ENCODE measurements at places on chromosomes 2 and 18.

- DNase-seq: no peak
These were observed 20.3 kb downstream of the CFAP210 start for GRCh38 chr2:169673921-169674320.

DNA sequence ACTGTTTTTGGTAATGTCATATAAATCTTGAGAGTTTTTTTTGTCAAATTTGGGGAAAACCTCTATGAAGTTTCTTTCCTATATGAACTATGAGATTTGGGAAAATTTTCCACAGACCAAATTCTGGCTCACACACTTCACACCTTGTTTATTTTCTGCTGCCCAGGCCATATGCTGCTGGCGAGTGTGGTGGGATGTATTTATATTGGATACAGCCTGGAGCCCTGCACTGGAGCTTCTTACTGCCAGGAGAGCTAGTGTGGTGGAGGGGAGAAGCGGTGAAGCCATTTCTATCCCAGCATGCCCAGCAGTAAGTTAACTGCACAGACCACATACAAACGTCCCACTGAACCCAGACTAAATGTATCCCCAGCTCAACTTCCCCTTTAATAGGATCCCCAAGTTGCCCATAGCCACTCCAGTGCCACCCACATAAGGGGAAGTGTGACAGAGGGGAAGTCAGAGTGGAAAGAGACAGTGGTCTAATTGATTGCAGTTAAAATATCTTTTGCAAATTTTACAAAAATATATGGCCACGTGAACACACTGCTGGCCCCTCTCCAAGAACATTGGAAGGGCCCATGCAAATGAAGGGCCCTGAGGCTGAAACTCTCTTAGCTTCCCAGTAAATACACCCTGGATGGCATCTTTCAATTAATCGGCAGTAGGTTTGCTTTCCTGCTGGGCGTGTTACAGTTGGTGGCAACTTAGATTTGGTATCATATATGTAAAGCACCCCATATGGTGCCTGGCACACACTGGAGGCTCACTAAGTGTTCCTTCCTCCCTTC is 146.6 kb upstream of the ITGA6 start:
- no peak for DNase-seq

DNA sequence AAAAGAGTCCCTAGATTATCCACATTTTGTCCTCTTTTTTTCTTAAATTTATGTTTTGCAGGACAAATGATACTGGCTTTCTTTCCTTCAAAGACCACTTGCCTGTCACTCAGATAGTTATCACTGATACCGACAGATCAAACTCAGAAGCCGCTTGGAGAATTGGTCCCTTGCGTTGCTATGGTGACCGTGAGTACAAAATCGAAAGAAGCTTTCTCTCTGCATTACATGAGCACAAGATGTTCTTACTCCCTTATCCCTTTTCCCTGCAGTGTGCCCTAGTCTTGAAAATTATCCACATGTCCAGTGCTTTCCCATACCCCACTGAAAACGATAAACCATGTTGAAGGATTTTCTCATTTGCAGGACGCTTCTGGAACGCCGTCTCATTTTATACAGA is 738.5 kb downstream of the CNTNAP5 start:
- DNase-seq: no peak

DNA sequence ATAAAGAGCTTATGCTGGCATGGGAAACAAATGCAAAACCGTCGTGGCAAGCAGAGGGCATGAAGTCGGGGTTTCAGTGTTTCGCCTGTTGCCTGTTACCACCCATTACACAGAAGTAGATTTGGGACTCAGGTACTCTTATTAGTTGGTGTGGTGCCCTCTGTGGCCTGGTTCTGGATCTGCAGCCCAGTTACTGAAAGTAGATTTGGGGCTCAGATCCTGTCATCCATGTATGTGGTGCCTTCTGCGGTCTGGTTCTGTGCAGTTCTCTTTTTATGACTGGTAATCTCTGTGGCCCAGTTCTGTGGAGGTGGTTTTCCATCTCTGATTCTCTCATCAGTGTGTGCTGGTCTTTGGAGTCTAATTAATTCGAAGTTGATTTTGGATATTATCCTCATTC is 45.2 kb downstream of the ADNP2 start:
- no peak for DNase-seq

DNA sequence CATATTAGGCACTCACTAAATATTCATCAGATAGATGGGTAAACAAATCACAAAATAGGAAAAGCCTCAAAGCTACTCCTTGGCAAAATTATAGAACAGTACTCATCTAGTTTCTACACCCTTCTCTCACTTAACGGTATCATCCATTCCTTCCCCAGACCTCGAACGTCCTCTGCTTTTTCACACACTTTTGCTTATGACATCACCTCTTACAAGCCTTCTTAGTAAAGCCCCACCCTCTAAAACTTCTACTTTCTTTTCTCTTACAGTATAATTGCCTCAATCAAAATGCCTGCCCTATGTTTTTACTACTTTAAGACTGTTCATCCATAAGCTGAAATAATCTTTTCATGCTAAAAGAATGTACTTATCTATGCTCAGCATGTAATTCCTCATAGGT is 8.1 kb downstream of the CHN1 start:
- DNase-seq: no peak

GRCh38 chr2:88234760-88235159 is 64.6 kb downstream of the THNSL2 start:
- DNase-seq: no peak

DNA sequence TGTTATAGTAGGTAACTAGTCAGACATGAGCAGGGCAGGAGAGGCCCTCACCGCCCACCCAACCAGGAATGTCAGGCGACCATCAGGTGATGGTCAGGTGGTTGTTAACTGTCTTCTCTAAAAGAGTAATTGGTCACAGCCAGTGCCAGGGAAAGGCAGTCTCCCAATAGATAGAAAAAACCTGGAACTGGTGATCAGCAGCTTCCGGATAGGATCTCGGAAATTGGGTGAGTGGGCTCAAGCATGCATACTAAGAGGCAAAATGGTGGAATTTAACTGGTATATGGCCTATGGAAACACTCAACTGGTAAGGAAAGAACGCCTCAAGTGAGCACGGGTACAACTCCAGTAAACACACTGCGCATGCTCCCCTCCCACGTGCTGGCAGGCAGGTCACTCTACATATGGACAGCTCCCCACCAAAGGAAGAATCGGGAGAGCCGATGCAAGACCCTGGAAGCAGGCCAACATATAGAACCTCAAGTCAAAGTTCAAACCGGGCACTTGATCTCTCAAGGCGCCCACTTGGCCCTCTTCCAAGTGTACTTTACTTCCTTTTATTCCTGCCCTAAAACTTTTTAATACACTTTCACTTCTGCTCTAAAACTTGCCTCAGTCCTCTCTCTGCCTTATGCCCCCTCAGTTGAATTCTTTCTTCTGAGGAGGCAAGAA is 43.5 kb upstream of the TMEM131 start:
- no peak for DNase-seq

GRCh38 chr18:58671632-58672564 is 633 bp downstream of the MALT1 start:
- DNase-seq: no peak

DNA sequence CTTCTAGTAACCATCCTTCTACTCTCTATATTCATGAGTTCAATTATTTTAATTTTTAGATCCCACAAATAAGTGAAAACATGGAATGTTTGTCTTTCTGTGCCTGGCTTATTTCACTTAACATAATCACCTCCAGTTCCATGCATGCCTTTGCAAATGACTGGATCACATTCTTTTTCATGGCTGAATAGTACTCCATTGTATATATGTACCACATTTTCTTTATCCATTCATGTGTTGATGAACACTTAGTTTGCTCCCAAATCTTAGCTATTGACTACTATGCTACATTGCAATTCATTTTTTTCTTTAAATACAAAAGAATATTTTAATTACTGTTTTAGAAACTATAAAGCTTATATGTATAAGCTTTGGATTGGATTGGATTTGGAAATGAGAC is 240.4 kb upstream of the LYPD1 start:
- no peak for DNase-seq

DNA sequence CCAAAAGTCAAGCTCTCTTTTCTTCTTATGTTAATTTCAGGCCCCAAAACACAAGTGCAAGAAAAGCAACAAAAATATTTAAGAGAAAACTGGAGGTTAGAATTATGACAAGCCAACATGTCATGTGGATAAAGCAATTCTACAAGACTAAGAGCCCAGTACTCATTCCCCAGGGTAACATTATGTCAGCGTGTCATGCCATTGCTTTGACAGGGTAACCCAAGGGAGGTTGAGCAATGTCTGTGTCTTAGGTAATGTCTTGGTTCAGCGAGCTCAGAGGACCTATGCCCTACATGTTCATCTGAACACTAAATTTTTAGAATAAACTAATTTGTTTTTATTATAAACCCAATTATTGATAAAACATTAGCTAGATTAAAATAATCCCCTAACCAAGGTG is 173.2 kb upstream of the ZNF804A start:
- DNase-seq: no peak

- no peak for DNase-seq
These were observed 35.6 kb downstream of the SLC25A12 start for GRCh38 chr2:171858397-171858958.

DNA sequence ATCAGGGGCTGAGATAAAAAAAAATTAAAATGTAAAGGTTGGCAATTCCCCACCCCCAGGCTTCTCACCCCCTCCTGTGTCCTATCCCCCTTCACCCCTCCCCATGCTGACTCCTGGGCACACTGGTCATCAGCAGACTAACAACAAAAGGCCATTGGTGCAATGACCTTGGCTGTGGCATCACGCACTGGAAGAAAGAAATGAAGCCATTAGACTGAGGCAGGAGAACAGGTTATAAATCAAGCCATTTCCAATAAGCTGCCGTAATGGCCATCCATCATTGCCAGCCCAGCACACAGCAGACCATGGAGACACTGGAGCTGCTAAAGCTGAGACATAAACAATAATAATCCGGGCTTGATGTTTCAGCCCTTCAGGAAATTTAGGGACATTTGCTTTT is 342.4 kb upstream of the ETAA1 start:
- DNase-seq: no peak

DNA sequence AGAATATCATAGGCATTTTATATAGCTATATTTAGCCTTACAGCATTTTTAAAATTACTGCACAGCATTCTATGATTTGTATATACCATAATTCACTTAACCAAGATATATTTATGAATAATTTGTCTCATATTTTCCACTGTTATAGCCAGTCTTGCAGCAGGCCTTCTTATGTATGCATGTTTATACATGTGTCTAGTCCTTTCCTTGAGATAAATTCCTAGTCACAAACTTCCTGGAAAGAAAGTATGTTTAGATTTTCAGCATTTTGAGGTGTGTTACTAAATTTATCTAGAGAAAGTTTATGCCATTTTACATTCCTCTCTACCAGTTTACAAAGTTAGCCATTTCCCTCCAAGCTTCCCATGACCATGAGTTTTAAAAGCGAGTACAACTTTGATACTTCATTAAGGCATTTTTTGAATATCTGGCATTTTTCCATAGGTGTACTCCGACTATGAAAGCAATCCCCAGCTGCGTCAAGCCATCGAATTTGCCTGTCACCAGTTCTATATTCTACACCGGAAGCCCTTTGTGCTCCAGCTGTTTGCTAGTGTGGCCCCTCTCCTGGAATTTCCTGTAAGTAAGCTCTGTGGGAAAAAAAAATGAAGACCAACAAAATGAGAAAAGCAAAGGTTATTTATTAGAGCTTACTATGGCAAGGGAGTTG is 59.4 kb upstream of the RPE start:
- no peak for DNase-seq

GRCh38 chr2:147223553-147224060 is 621.2 kb upstream of the ACVR2A start:
- no peak for DNase-seq

GRCh38 chr2:88400037-88400767 is 52.3 kb downstream of the FOXI3 start:
- no peak for DNase-seq

GRCh38 chr2:95353613-95354468 is 48.7 kb upstream of the FAHD2A start:
- DNase-seq: no peak

GRCh38 chr2:225429717-225430116 is 30.2 kb downstream of the NYAP2 start:
- DNase-seq: no peak

DNA sequence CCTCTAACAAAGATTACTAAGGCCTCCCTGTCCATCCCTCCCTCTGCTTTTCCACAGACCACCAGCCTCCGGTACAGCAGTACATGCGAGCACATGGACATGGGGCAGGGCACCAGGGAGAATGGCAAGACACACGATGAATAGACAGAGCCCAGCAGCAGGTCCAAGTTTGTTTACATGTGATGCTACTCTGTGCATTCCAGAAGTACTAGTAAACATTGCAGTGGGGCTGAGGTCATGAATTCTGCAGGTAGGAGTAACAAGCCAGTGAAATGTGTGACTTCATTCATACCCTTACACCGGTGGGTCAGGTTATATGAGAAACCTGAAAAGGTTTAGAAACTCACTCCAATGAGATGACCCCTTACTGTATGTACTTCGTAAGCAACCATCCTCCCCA is 205.7 kb downstream of the BCL11A start:
- DNase-seq: no peak

- no peak for DNase-seq
These were observed 211.8 kb downstream of the LTBP1 start for GRCh38 chr2:33158482-33159003.
